Hippocampal formation (tissue), 2 donors: ENCODE measurements at places on chromosomes 12 and 14.

DNA sequence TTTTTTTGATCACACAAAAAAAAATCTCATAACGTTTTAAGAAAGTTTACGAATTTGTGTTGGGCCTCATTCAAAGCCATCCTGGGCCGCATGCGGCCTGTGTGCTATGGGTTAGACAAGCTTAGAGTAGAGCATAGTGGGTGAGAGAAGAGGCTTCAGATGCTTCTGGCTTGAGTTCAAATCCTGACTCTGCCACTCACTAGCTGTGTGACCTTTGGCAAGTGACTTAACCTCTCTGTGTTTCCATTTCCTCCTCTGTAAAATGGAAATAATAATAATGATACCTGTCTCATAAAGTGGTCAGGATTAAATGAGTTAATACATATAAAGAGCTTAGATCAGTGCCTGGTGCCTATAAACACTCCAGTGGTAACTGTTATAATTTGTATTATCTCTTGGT, 6.2 kb downstream of the P2RX4 start:
- no peak for DNase-seq

DNA sequence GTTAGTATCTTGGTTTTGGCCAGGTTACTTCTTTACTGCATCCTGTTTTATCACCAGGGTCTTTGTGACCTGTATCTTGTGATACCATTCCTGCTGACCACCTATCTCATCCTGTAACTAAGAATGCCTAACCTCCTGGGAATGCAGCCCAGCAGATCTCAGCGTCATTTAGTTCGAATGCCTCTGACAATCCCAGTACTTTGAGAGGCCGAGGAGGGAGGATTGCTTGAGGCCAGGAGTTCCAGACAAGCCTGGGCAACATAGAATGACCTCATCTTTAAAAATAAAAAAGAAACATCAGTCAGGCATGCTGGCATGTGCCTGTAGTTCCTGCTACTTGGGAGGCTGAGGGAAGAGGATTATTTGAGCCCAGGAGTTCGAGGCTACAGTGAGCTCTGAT, 206.5 kb downstream of the SUDS3 start:
- DNase-seq, result no peak

DNA sequence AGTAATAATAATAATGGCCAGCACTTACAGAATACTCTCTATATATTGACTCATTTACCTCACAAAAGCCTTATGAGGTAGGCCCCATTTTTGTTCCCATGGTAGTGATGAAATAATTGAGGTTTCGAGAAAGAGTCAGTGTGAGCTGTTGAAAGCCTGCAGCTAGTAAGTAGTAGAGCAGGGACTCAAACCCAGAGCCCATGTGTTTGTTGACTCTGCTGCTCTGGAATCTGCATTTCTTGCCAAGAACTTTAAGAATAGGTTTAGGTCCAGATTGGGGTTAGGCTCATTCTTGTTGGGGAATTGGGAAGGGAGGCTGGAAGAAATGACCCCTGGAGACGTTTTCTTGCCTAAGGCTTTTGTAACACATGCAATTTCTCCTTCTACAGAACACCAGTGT, 27.9 kb downstream of the DYRK4 start:
- DNase-seq, result no peak

GRCh38 chr12:105585107-105585506, 254.6 kb downstream of the C12orf75 start:
- no peak for DNase-seq
